ENCODE measurements at places on chromosomes 7 and 10.

DNA sequence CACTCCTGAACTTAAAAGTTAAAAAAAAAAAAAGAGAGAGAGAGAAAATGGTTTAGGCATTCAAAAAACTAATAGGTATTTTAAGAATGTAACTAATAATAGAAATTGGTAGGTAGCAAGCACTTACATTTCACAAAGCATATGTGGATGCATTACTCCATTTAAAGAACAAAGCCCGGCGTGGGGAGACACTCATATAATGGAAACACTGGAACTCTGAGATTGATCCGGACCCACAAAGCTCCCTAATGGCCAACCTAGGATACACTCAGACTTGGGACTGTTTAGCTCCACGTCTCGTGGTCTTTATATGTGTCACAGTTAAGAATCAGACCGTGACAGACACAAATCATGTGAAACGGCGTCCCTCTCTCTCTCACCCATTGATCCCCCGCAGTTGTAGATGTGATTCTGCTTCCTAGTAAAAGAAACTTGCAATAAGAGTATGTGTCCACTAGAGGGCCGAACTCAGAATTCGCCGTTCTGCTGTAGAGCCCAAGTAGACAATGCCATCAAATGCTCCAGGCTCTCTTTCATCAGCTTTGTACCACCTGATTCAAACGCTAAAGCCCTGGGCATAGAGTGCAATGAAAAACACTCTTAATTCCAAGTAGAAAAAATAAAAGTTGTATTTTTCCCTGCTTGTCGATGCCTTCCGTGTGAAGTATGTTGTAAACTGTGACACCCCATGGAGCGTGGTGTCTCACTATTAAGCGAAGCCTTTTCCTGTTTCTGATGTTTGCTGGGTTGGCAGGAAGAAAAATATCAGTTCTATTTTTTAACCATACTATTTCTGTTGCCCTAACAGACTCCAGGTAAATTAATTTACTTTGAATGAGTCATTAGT lies 429.0 kb upstream of the MTPN start:
- DNase-seq: peak; percentile 53

- peak; percentile 89 for DNase-seq
Measured at GRCh38 chr7:158824028-158824427, 5.3 kb downstream of the ESYT2 start.

GRCh38 chr10:112915590-112916572 lies 34.2 kb upstream of the TCF7L2 start:
- no peak for DNase-seq

GRCh38 chr10:79239924-79240581 lies 107.2 kb upstream of the PPIF start:
- DNase-seq: no peak

DNA sequence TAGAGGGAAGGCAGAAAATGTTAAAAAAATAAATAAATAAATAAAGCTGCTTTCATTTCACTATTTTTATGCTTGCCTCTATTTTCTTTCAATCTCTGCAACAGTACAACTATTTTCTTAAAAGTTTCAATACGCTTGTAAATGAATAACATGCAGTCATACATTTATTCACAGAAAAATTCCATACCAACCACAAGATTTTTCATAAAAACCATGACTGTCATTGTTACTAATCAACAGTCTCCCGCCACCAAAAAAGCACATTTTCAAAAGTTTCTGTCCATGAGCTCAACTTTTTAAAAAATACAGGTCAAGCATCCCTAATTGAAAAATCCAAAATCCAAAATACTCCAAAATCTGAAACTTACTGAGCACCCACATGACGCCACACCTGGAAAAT lies 5.3 kb downstream of the PARD3 start:
- DNase-seq: no peak

DNA sequence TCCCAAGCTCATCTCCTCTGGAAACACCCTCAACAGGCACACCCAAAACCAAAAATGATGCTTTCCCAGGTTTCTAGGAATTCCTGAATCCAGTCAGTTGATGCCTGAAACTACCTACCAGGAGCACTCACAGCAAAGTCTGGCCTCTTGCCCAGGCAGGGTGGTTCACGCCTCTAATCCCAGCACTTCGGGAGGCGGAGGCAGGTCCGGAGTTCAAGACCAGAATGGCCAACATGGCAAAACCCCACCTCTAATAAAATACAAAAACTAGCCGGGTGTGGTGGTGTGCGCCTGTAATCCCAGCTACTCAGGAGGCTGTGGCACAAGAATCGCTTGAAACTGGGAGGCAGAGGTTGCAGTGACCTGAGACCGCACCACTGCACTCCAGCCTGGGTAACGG lies 1.9 kb downstream of the MAD1L1 start:
- DNase-seq: no peak

GRCh38 chr10:22764639-22765038 lies 50.3 kb upstream of the PIP4K2A start:
- DNase-seq: no peak

- DNase-seq: no peak
Measured at GRCh38 chr10:95414844-95415485, 124.2 kb upstream of the PDLIM1 start.

DNA sequence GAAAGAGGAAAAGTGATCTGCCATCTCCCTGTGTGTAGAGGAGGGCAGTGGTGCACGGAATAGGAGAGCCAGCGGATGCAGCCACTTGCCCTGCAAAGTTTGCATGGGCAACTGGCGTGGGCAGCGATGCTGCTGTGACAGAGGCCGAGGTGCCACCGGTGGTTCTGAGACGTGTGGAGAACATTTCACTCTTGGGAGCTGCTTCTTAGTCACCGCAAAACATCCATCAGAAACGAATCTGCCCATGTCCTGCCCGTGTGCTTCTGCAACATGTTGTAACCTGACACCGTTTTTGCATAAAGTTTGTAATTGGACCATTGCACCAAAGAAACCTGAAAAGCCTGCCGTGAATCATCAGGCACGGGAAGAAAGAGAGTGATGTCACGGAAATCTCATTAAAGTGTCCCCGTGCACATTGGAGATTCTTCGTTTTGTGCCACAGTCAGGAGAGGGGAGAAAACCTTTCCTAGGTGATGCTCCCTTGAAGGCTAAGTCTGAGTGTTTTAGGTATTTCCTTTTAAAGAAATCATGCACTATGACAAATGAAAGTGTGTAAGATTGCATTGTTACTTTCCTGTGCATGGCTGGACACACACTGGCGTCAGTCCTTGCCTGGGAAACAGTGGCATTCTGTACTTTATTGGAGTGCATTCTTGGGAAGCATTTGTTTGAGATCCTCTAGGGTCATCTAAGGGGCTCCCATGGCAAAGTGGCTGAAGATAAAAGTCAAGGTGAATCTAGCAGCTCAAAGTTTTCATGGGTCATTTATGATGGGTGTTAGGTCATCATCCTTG lies 302.6 kb downstream of the KLF6 start:
- no peak for DNase-seq
